ENCODE measurements at places on chromosomes 4 and X.

GRCh38 chr4:110294165-110294564 is 95.8 kb upstream of the ELOVL6 start:
- no peak for DNase-seq

GRCh38 chr4:128307123-128307571 is 19.5 kb upstream of the PGRMC2 start:
- no peak for DNase-seq

DNA sequence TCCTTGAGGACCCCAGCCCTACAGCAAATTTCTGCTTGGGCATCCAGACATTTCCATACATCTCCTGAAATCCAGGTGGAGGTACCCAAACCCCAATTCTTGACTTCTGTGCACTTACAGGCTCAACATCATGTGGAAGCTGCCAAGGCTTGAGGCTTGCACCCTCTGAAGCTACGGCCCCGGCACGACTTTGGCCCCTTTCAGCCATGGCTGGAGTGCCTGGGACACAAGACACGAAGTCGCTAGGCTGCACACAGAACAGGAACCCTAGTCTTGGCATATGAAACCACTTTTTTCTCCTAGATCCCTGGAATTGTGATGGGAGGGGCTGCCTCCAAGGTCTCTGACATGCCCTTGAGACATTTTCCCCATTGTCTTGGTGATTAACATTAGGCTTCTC is 1417.7 kb downstream of the ARAP2 start:
- no peak for DNase-seq

GRCh38 chrX:14344172-14344940 is 185.0 kb upstream of the GLRA2 start:
- DNase-seq = no peak

GRCh38 chrX:72308566-72309296 is 3.0 kb upstream of the CITED1 start:
- peak; percentile 33 for DNase-seq

GRCh38 chr4:176262243-176262642 is 6.8 kb downstream of the ASB5 start:
- DNase-seq = no peak

DNA sequence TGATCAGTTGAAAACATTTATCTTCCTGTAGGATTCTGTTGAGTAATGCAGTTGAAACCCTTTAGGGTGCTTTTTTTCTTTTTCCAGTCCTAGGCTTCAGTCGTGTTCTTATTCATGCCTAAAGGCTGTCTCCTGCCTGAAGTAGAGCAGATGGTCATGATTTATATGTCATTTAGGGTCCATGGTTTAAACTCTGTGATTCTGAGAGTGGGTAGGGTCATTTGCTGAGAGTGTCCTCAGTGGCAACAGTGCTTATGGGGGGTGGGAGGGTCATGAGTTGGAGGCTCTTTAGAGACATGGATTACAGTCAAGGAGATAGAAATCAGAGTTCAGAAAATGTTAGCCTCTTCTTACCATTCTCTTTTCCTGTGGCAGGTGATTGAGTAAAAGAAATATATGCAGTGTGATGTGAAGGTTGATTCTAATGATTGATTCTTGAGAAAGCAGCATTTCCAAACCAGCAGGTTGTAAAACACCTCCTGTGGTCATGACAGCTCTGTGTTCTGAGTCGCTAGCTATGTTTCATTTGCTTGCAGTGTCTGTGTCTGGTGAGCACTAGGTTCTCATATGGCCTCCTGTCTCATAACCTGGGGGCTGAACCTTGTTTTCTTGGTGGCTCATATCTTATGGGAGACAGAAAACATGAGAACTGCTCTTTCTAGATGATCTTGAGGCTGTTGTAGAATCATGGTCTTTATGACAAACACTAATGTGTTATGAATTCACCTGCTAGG is 60.4 kb downstream of the JADE1 start:
- no peak for DNase-seq

DNA sequence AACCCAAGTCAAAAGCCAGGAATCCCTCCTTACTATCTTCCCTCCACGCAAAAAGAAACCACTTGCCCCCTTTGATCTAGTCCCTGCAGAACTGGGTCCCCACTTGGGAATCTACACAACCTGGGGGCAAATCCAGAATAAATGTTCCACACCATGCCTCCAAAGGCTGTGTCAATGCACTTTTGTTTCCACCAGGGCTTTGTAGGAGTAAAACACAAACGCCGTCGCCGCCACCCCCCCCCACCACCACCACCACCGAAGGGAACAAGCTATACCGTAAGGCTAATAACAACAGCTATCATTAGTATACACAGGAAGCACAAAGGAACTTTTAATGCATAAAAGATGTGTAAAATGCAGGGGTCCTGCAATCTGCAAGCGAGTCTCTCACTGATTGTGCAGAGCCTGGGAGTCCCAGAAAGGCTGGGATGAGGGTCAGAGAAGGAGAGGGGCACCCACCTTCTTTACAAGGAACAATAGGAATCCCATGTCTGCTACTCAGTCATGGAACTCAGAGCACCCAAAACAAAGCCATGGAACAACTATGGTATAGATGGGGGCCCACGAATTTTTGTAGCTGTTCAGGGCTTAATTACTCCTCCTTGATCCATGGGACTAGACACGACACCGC is 13.2 kb downstream of the BCOR start:
- no peak for DNase-seq

DNA sequence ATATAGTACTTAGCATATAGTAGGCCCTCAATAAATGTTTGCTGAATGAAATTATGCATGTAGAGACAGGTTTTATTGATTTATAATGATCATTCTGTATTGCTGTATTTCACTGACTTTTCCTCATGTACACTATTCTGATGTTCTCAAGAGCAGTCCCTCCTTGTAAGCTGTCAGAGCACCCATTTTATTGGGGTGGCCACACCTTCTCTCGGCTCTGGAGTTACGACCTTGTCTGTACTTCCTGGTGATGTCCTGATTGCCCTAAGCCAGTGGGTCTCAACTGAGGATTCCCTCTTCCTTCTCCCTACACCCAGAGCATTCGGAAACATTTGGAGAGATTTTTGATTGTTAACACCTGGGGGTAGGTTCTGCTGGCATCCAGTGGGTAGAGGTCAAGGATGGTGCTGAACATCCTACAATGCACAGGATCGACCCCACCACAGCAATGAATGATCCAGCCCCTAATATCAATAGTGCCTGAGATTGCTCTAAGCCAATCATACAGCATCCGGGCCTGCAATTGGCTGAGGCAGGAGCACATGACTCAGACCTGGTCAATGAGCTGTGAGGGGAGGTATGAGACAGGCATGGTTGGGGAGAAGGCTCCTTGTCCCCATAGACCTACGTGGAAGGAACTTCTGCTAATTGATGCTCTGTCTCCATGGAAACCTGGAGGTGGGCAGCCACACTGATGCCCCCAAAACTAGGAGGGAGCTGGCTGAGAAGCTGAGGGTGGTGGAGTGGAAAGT is 58.8 kb downstream of the CLDN34 start:
- no peak for DNase-seq

GRCh38 chrX:113868177-113868576 is 715.7 kb upstream of the HTR2C start:
- DNase-seq = no peak

GRCh38 chrX:12548746-12549145 is 242.5 kb upstream of the PRPS2 start:
- DNase-seq = no peak

GRCh38 chr4:16721613-16722291 is 176.7 kb downstream of the LDB2 start:
- DNase-seq = no peak

DNA sequence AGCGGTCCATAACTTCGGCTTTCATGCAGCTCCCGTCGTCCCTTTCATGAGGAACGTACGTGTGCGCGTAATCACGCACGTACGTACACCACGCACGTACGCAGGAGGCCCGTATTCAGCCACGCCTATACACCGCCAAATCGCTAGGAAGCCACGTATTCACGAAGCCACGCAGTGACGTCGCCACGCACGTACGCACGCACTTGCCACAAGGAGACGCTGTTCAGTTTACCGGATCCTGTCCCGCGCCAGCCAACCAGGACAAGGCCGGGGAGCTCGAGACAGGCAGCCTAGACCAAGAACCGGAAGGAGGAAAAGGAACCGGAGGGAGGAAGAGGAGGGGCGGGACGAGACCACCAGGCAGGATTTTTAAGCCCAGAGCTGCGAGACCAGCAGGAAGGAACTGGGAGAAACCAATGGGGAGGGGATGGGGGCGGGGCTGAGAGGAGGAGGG is at the start of gene EOLA2:
Gene EOLA2, minus strand, starts transcription at position 65 of the 454 bp plus-strand sequence. CDS start 4,617 bp downstream, outside the sequence.
- peak; percentile 86 for DNase-seq

GRCh38 chr4:174256277-174256713 is 27.2 kb downstream of the FBXO8 start:
- no peak for DNase-seq

DNA sequence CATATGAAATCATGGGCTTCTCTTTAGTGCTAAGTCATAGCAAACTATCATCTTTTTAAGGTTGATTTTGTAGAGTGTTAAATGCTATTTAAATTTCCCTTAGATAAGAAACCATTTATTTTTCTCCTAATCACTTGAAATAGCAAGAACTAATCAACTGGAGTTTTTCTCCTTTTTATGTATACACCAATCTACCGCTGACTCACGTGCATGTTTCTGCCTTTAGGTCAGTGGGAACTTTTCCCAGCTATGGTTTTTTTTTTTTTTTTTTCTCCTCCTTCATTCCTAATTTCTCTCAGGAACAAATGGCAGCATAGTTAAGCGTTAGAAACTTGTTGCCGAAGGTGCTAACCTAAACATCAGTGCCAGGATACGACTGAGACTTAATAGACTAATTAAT is 176.4 kb downstream of the BMPR1B start:
- no peak for DNase-seq

- DNase-seq = no peak
These were observed 7.5 kb downstream of the DTHD1 start for GRCh38 chr4:36288731-36289426.

DNA sequence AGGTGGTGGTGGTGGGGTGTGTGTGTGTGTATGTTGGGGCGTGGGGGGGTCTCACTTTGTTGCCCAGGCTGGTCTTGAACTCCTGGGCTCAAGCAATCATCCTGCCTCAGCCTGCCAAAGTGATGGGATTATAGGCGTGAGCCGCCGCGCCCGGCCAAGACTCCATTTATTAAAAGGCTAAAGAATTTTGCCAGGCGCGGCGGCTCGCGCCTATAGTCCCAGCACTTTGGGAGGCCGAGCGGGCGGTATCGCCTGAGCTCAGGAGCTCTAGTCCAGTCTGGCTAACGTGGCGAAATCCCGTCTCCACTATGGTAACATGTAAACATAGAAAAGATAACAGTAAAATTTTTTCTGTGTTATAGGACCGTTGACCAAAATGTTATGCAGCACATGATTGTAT is 3.7 kb upstream of the UBA1 start:
- DNase-seq = no peak

GRCh38 chr4:15888515-15888914 is 50.0 kb downstream of the FGFBP1 start:
- no peak for DNase-seq

- no peak for DNase-seq
These were observed 163.3 kb upstream of the PRDX4 start for GRCh38 chrX:23503835-23504539.

GRCh38 chr4:139461022-139461628 is 7.2 kb downstream of the RAB33B start:
- peak; percentile 54 for DNase-seq

GRCh38 chr4:126603210-126603609 is 1029.5 kb upstream of the INTU start:
- no peak for DNase-seq

GRCh38 chr4:183157215-183157614 is 58.2 kb downstream of the WWC2 start:
- no peak for DNase-seq

DNA sequence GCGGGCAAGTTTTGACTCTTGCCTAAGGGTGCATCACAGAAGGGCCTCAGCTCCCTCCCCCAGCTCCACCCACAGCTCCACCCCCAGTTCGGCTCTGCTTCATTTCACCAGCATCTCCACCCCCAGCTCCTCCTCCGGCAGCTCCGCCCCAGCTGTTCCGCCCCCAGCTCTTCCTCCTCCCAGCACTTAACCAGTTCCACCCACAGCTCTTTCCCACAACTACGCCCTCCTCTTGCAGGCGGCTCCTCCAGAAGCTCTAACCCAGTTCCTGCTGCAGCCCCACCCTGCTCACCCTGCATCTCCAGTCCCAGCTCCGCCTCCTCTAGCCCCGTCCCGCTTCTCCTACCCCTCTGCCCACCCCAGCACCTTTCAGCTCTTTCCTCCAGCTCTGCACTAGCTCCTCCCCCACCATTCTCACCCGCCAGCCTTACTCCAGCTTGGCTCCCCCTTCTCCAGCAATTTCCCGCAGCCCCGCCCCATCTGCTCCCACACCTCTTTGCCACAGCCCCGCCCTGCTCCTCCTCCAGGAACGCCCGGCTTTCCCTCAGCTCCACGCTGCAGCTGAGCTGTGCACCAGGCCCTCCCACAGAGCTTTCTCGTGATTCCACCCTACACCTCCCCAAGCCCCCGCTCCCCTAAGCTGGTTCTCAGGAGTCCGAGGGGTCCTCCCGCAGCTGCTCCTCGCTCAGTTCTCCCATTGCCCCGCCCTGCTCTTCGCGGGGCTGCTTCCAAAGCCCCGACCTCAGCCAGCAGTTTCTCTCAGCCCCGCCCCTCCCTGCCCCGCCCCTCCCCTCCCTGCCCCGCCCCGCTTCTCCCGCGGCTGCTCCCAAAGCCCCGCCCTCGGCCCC is 1.3 kb upstream of the EOLA1 start:
- no peak for DNase-seq

- DNase-seq = no peak
These were observed 146.2 kb downstream of the GATB start for GRCh38 chr4:151614561-151614960.

Data from iPS DF 19.7 (cell line).